Upper lobe of left lung (tissue), 6 donors: ENCODE measurements at places on chromosomes 3 and 15.

GRCh38 chr3:185699927-185700326 is 113.8 kb downstream of the SENP2 start:
- no peak for DNase-seq

GRCh38 chr3:115325539-115325938 is 178.5 kb upstream of the ZBTB20 start:
- no peak for DNase-seq

DNA sequence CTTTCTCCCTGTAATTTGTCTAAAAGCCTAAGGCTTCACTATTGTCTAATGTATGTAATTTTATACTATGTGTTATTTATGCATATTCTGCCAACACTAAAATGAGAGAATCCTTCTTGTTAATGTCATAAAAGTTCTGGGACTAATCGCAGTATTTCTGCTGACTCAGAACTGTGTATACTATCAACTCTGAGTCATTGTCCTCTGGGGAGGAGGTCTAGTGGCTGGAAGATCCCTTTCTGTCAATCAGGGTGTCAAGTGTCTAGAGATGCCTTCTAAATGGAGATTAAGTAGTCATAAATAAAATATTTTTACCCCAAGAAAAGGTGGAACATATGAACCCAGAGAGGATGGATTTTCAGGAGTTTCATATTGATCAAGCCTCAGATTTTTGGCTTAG is 473.4 kb downstream of the AGBL1 start:
- DNase-seq, result no peak

- no peak for DNase-seq
These were observed 57.9 kb downstream of the TIPARP start for GRCh38 chr3:156732261-156732660.

DNA sequence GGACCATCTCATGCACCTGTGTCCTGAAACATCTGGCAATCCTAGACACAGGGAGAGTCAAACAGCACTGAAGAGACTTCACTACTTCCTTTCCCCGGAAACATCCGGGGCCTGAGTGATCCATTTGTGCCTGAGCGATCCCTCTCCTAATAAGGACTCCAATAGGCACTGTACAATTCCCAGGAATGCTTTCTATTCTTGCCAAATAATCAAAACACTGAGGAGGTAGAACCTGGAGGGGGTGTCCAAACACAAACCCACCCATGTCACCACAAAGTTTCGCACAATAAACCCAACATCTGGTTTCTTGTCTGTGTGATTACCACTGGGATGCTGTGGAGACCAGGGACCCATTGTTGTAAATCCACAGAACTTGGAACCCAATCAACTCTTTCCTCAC is 205.0 kb downstream of the OPA1 start:
- no peak for DNase-seq

- DNase-seq, result no peak
These were observed 2.4 kb upstream of the RPL29 start for GRCh38 chr3:51997935-51998596.
